Gastroesophageal sphincter (tissue), 4 donors: ENCODE measurements at places on chromosomes 16 and 17. TPM values are rescaled to one million over a fixed set of nuclear protein-coding genes. Genes with fewer than 3 reads are reported as not detected.
A peak's percentile ranks its signal among the peaks of the same experiment; 100 is the strongest.

- no peak for ATAC-seq
Measured at GRCh38 chr16:85171004-85171758, 58.9 kb upstream of the CIBAR2 start.

- no peak for ATAC-seq
Measured at GRCh38 chr17:13403982-13404946, 197.5 kb downstream of the HS3ST3A1 start.

- ATAC-seq = no peak
Measured at GRCh38 chr17:50588391-50589049, 28.0 kb downstream of the CACNA1G start.

GRCh38 chr16:65622151-65622550 lies 500.3 kb upstream of the CDH11 start:
- ATAC-seq = no peak

- ATAC-seq = no peak
Measured at GRCh38 chr17:4634976-4635375, 6.5 kb downstream of the ALOX15 start.

DNA sequence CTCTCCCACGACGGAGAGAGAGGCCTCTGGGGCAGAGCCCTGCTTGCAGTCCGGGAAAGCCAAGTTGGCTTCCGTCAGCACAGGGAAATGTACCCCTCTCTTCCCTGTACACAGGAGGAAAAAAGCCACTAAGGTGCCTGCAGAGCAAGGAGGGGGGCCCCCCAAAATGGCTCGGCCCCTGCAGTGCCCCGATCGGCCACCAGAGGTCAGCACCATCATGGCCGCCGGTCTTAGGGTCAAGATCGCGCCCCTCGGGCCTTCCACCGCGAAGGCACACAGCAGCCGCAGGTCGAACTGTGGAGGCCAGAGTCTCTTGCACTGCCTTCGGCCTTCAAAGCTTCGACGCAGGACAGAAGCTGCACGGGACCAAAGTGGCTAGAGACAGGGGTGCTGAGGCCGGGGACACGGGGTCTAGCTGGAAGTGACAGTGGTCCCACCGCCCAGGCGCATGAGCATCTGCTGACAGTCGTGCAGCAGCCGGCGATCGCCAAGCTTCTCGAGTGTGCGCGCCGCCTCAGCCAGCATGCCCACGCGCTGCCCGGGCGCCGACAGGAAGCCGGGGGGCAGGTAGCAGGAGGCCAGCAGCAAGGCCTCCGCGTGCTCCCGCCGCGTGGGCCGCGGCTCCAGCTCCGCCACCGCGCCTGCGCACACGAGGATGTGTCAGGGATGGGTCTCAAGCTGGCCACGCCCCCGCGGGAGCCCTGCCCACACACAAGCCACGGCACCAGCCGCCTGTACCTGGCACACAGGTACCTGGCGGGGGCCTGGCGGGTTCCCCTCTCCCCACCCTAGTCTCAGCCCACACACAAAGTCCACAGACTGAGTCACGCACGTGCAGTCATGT lies 24.4 kb downstream of the SREBF1 start:
- ATAC-seq = peak; percentile 65

DNA sequence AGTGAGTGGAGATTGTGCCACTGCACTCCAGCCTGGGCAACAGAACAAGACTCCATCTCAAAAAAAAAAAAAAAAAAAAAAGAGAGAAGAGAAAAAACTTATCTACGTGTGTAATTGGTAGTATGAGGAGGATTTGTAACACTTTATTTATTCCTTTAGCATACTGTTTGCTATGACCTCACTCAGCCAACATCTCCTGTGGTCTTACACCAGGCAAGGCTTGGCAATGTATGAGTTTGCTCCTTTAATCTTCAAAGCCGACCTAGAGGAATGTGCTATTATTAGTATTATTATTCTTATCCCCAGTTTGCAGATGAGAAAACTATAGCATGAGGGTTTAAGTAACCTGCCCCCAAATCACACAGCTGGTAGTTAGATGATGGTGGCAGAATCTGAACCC lies 35.8 kb upstream of the HAPSTR1 start:
- no peak for ATAC-seq

- peak; percentile 67 for ATAC-seq
Measured at GRCh38 chr17:16407911-16408588, 7.3 kb upstream of the TRPV2 start.

DNA sequence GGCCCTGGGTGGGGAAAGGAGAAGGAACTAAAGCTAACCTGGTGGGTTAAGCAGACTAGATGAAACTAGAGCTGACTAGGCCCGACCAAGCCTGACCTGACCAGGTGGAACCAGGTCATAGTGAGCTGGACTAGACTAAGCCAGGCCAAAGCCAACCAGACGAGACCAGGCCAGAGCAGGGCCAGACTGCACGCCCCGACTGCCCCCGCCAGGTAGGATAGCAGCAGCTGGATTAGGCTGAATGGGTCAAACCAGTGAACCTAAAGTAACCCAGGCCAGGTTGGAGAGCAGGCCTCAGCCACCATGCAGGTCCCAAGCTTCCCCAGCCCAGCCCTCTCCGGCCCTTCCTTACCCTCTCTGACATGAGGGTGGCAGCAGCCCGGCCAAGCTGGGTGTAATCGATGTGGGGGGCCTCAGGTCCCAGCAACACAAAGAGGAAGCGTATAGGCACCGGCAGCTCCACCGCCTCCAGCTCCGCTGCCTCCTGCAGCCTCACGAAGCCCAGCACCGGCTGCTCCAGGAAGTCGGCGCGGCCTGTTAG lies 9.1 kb downstream of the SLC4A1 start:
- no peak for ATAC-seq

GRCh38 chr17:58996968-58997367 lies 109.7 kb downstream of the TRIM37 start:
- no peak for ATAC-seq

DNA sequence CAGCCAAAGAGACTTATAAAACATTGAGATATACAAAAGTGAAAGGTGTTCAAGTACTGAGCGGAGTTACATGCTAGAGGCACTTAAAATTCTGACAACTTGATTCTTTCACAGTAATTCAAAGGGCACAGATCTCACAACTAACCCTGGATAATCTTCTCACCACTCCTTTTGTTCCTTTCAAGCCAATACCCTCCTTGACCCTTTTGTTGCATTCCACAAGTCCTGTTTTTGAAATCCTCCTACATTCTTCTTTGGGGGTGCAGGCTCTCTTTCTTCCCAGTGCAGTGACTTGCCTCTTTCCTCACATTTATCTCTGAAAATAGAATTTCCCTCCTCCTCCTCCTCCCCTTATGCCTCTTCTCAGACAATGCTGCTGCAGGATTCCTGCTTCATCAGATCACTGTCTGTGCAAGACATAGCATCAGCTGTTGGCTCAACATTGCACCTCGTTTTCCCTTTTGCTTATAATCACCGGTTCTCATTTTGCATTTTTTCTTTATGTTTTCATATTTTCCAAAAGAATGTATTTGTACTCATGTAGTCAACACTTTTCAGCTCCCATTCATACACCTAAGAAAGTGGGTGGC lies 199.3 kb downstream of the CDH8 start:
- no peak for ATAC-seq

DNA sequence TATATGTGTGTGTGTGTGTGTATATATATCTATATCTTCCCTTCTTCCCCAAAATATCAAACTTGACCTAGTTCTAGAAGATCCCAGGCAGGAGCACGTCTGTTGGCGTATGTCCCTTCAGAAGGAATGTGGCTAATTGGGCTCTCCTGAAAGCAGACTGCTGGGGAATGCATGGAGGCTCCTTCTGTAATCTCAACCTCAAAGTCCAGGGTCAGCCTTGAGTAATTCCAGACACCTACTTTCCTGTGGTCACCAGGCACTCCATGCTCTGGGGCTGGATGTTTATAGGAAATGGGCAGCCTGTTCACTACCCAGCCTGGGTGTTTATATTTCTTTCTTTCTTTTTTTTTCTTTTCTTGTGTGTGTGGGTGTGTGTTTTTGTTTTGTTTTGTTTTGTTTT lies 13.4 kb downstream of the BCO1 start:
- no peak for ATAC-seq

DNA sequence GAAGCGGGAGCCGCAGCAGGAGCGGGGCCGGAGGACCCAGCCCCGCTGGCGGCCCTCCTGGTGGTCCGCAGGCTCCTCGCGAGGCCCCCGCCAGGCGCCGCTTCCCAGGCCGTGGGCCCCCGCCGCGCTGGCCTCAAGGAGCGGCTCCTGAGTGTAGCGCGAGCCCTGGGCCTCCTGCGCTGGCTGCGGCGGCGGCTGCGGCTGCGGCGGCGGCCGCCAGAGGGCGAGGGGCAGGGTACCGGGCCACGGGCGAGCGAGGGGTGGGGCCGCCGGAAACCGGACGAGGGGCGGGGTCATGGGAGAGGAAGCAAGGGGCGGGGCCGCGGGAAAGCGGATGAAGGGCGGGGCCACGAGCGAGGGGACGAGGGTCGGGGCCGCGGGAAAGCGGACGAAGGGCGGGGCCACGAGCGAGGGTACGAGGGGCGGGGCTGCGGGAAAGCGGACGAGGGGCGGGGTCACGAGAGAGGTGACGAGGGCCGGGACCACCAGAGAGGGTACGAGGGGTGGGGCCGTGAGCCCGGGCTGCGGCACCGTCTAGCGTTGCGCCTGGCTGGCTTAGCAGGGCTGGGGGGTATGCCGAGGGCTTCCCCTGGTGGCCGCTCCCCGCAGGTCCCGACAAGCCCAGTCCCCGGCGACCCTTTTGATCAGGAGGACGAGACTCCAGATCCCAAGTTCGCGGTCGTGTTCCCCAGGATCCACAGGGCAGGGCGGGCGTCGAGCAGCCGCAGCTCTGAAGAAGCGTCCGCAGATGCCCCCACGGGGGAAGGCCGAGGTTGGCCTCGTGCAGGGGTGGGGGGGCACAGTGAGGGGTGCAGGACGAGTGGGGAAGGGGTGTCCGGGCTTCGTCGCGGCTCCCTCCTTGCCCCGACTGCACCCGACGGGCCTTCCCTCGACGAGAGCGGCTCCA lies 1.7 kb downstream of the MYO15B start:
- ATAC-seq = peak; percentile 89

GRCh38 chr16:63613701-63614100 lies 1508.2 kb downstream of the CDH11 start:
- no peak for ATAC-seq

GRCh38 chr16:81532491-81533174 lies 88.0 kb downstream of the CMIP start:
- ATAC-seq = no peak

- no peak for ATAC-seq
Measured at GRCh38 chr17:4751932-4752331, 12.2 kb upstream of the CXCL16 start.

GRCh38 chr16:90046971-90047713 lies 27.9 kb upstream of the DBNDD1 start:
- peak; percentile 76 for ATAC-seq

GRCh38 chr16:69927056-69927757 lies 23.9 kb upstream of the CLEC18A start:
- ATAC-seq = peak; percentile 72

GRCh38 chr16:57609541-57610401 lies 18.7 kb upstream of the ADGRG1 start:
- ATAC-seq = no peak

DNA sequence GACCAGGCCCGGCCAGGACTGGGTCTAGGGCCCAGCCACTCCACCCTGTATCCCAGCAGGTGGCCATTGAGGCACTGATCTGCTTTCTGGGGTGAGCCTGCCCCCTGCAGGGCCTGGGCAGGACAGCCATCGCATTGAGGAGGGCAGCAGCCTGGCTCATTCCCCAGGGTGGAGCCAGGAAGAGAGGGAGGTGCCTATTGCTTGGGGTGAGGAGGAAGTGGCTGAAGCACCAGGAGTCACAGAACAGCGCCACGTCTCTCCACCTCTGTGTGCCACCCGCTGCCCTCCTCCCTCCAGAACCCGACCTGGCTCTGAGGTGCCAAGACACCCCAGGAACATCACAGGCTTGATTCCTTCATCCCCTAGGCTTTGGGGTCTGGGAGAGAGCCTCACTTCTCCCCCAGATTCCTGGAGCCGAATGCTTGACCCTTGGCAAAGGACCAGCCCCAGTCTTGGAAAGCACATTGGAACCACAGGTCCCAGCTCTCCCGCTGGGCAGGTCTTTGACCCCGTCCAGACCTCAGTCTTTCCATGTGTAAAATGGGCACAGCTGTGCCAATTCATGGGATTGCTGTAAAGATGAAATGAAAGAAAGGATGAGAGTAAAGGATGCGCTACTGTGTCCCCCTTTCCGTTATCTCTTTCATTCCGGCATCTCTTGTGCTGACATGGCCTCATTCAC lies 7.2 kb upstream of the KRT36 start:
- peak; percentile 54 for ATAC-seq

- no peak for ATAC-seq
Measured at GRCh38 chr16:58789351-58789750, 55.2 kb upstream of the GOT2 start.

DNA sequence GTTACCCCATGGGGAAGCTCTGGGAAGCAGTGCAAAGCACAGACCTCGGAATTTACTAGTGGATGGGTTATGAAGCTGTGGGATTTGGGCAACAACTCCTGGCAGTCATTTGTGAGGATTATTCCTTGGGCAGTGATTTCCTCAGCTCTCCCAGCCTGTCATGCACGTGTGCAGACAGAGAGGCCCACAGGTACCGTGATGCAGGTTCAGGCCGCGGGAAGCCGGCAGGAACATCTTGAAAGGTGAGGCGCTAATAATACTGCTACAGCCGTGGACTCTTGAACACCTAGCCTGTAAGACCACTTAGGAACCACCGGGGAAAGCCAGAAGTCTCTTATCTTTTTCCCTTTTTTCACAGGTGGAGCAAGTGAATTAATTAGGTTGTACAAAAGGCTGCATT lies 80.2 kb upstream of the CPHXL start:
- ATAC-seq = no peak

Gene NACA2
- not detected for total RNA-seq

Gene DNASE1
- 7.1 TPM for total RNA-seq

Gene ZPBP2
- not detected for total RNA-seq

Gene MAP2K6
- total RNA-seq = 0.69 TPM

Gene KRTAP2-1
- not detected for total RNA-seq

Gene SERPINF2
- 7.6 TPM for total RNA-seq

Gene CDH8
- 1.2 TPM for total RNA-seq

Gene MAPK8IP3
- 43.3 TPM for total RNA-seq

Gene SLC5A2
- total RNA-seq = not detected

Gene PRR29
- not detected for total RNA-seq
